ENCODE measurements at places on chromosomes 5 and 9.

- no peak for DNase-seq
Observed at GRCh38 chr5:136600306-136600705, 235.0 kb upstream of the TRPC7 start.

GRCh38 chr9:109990541-109990940, 210.5 kb downstream of the PALM2AKAP2 start:
- no peak for DNase-seq

- DNase-seq, result no peak
Observed at GRCh38 chr9:111066468-111066867, 28.2 kb upstream of the LPAR1 start.

- no peak for DNase-seq
Observed at GRCh38 chr5:154478224-154478565, at the start of gene HAND1. HAND1 (minus strand) TSS chr5:154478227; CDS start chr5:154478008, 219 bp downstream.

GRCh38 chr5:157918811-157919742, 60.1 kb upstream of the CLINT1 start:
- DNase-seq, result no peak

DNA sequence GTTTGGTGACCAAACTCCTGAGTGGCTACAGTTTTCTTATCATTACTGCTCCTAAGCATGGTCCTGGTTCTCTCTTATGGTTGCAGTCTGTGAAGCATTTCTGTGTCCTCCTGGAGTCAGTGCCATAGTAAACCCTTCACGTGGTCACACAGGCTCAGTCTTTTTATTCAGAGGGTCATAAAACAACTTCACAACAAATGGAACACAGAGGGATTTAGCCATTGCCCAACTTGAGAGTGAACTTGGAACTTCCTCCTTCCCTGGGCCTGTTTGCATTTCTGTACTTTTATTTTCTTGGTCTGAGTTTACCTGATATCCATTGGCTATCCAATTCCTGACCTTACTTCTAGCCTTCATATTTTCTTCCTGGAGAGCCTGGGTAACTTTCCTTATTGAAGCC, 144.9 kb downstream of the CCDC192 start:
- DNase-seq, result no peak

- DNase-seq, result no peak
Observed at GRCh38 chr5:151082282-151082902, 1.6 kb upstream of the TNIP1 start.

- DNase-seq, result no peak
Observed at GRCh38 chr5:78527054-78527859, 121.3 kb downstream of the LHFPL2 start.

DNA sequence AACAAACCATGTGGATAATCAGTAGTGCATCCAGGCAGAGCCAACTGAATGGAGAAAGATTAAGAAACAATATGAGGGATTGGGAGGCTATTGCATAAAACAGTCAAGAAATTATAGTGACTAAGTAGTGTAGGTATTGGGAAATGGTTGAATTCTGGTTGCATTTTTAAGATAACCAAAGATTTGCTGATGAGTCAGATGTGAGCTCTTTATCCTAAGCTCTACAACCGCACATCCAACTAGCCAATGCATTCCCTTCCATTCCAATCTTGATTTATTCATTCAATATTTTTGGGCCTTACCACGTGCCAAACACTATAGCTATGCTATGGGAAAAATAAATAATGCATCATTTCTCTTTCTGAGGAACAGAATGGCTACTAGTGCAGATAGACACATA, 524.5 kb upstream of the RGMB start:
- no peak for DNase-seq

GRCh38 chr5:111229221-111229835, 5.1 kb downstream of the CAMK4 start:
- no peak for DNase-seq

- no peak for DNase-seq
Observed at GRCh38 chr5:178323961-178324360, 91.4 kb upstream of the PHYKPL start.

GRCh38 chr5:56055287-56055686, 60.5 kb upstream of the IL6ST start:
- no peak for DNase-seq

- DNase-seq, result no peak
Observed at GRCh38 chr9:81073821-81074220, 615.5 kb downstream of the TLE1 start.

GRCh38 chr5:131109540-131110255, 55.4 kb downstream of the HINT1 start:
- no peak for DNase-seq

- no peak for DNase-seq
Observed at GRCh38 chr5:77845324-77845646, 69.1 kb upstream of the TBCA start.

GRCh38 chr9:25397746-25398145, 280.5 kb downstream of the TUSC1 start:
- no peak for DNase-seq

DNA sequence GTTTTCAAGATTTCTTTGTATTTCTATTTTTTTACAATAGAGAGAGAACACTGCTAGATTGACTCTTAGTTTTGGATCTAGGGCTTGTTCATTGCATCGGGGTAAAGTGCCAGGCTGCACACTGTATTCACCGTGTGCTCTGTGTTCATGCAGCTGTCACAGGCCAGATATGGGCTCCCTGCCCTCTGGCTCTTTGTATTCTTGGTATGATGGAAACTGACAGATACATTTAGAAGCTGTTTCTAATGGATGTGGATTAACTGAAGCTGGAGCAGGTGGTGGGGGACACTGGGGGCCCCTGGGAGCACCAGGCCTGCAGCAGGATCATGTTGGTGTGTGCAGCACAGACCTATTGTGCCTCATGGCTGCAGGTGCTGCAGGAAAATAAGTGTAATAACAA, 28.0 kb downstream of the SLC36A1 start:
- no peak for DNase-seq

DNA sequence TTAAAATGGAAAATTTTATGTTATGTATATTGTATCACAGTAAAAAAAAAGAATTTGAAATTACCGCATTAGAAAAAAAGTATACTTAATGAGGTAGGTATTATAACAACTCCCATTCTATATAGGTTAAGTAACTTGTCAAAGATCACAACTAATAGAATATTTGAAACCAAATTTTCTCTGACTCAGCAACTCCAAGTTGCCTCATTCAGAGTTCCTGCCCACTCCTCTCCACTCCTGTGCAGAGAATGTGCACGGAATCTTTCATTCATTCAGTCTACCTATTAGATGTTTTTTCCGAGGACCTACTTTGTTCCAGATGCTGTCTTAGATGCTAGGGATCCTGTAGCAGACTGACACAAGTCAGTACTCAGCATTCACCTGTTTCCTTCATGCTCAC, 15.4 kb downstream of the SH3TC2 start:
- no peak for DNase-seq

- no peak for DNase-seq
Observed at GRCh38 chr5:114678778-114679177, 316.9 kb downstream of the KCNN2 start.
